ENCODE measurements at places on chromosomes 2 and 18. TPM values are rescaled to one million over a fixed set of nuclear protein-coding genes. Genes with fewer than 3 reads are reported as not detected.

DNA sequence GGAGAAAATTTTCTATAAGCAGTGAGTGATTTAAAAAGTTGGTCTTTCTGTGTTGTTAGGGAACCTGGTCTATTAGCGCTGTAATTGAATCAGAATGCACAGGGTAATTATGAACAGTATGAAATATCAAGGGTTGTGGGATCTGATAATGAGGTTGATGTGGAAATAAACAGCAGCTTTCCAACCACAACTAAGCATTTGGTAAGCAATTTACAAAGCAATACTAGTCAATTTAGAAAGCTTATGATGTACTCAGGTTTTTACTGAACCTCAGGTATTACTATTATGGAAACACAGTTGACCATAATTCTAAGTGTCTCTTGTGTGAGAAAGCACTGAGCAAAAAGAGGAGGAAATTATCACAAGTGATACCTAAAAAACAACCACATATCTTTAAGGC, 11.0 kb upstream of the SMCHD1 start:
- DNase-seq, result no peak

GRCh38 chr2:24809316-24810007, 16.2 kb downstream of the CENPO start:
- DNase-seq, result no peak

CMPK2 gene
- 1.5 TPM for total RNA-seq

GRCh38 chr18:58323866-58324762, 280.1 kb downstream of the NEDD4L start:
- DNase-seq, result no peak

DNA sequence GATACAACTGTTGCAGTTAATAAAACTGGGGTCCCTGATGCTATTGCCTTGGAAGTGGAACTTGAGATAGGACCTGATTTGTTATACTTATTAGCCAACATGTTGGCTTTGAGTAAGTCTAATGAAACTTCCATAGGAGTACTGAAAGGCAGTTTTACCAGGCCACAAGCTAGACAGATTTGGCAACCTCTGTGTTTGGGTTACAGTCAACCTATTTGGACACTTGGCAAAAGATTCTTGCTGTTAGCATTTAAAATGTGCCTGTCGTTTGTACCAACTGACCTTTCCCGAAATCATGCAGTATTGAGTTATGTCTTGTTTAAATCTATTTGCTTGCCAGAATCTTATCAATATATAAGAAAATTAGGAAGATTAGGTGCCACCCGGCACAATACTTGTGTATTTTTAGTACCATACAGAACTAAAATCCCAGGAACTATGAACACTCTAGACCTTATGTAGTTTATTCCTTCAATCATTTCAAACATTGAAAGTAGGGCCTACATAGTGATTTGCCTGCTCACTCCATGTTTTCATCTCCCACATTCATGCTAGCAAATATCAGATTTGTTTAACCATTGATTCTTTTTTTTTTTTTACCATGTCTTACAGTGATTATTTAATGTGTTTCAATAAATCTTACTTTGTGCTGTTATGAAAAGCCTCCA, 35.5 kb upstream of the UPP2 start:
- no peak for DNase-seq

- no peak for DNase-seq
Observed at GRCh38 chr2:215635788-215636139, 199.9 kb upstream of the FN1 start.

PTPRN gene
- not detected for total RNA-seq

- DNase-seq, result no peak
Observed at GRCh38 chr2:196286821-196287220, 115.4 kb upstream of the STK17B start.

GRCh38 chr18:12361770-12362378, 15.2 kb downstream of the AFG3L2 start:
- DNase-seq, result no peak

- no peak for DNase-seq
Observed at GRCh38 chr2:134252092-134252750, 1.7 kb upstream of the MGAT5 start.

MC5R gene
- not detected for total RNA-seq

DNA sequence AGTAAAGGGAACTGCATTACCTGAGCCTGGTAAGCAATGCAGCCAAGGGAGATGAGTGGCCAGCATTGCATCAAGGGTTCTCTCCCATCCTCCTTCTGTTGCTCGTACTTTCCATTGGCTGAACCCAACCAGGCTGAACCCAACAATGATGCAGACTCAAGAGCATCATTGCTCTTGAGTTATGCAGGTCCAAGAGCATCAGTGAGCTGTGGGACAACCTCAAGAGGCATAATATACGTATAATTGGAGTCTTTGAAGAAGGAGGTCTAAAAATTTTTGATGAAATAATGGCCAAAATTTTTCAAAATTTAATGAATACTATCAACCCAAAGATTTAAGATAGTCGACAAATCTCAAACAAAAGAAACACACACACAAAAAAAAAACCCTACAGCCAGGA, 213.0 kb downstream of the RNF152 start:
- no peak for DNase-seq
